T-cell (primary cell): ENCODE measurements at places on chromosomes 12 and 14. TPM values are rescaled to one million over a fixed set of nuclear protein-coding genes. Genes with fewer than 3 reads are reported as not detected.

The INHBC gene
- 0.23 TPM for total RNA-seq

The MIA2 gene
- total RNA-seq, result 26.4 TPM

The NEDD8 gene
- 92.1 TPM for total RNA-seq

DNA sequence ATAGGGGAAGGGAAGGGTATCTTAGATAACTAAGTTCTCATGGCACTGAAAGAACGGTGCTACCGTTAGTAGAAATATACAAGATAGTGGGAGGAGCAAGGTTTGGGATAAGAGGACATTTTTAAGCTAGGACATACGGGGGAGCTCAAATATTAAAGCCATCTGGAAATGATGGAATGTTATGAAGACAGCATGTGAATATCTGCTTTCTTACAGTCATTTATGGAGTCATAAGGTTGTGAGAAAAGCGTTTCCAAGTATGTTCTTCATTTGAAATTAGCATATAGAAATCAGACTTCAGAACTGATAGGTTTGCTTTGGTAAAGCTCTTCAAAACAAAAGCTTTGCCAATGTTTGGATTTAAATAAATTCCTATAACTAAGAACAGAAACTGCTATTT is 62.3 kb downstream of the OTOGL start:
- DNase-seq, result no peak

GRCh38 chr14:68398370-68398769 is 394.5 kb downstream of the ZFP36L1 start:
- DNase-seq, result no peak

DNA sequence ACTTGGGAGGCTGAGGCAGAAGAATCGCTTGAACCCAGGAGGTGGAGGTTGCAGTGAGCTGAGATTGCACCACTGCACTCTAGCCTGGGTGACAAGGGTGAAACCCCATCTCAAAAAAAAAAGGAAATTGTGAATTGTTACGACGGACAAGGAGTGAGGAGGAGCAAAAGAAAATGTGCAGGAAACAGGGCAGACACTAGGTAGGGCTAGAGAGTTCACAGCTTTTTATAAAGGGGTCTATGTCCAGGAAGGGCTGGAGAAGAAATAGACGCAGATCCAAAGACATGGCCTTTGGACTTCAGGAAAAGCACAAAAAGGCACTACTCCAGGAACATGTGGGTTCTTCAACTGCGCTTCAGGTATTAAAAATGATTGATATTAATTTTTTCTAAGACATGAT is 34.4 kb downstream of the ATG14 start:
- DNase-seq, result no peak

- no peak for DNase-seq
These were observed 111.2 kb downstream of the CAPZA3 start for GRCh38 chr12:18849080-18849479.

DNA sequence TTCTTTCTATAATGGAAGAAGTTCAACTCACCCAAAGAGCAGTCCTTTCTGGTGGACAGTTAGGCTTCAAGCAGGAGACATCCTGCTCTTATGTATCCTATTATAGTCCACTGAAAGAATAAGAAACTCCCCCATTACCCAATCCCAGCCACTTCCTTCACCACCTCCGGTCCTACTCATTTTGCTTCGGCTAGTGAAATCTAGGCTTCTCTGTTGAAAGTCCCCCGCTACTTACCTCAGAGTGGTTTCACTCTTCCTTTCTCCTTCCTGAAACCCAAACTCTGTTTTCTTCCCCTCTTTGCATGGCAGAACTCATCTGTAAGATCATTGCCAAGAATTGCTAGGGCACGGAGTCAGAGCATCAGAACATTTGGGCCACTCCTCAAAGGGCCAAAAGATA is at the start of gene GPR84:
Gene GPR84 (minus strand): TSS at position 74 of the 400 bp plus-strand sequence. CDS start 635 bp downstream, outside the sequence.
- no peak for DNase-seq

DNA sequence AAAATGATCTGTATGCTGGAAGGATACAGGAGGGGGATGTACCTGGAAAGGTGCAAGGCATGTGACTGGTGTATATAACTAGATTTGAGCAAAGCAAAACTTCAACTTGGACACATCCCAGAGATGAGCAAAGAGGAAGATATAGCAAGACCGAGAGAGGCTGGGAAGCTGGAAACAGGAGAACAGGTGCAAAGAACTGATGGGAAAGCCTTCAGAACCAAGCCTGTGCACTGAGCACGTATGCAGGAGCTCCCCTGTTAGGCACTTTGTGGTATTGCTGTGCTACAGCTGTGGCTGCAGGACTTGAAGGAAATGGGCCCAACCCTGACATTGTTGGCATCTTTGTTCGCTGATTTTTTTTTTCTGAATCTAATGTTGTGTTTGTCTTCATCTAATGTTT is 120.7 kb upstream of the PWP1 start:
- no peak for DNase-seq

- no peak for DNase-seq
These were observed 165.9 kb downstream of the DERA start for GRCh38 chr12:16076970-16077522.

- DNase-seq, result no peak
These were observed 59.5 kb upstream of the TMX1 start for GRCh38 chr14:51180577-51180976.

- no peak for DNase-seq
These were observed 4.0 kb downstream of the SDR9C7 start for GRCh38 chr12:56930241-56930640.

GRCh38 chr12:91877022-91877421 is 268.6 kb downstream of the BTG1 start:
- DNase-seq, result peak; percentile 84
